Activated T-cell treated with anti-CD3 and anti-CD28 coated beads, Interleukin-2, amount 50 U/mL, for 72 hours (primary cell): ENCODE measurements at places on chromosomes 16 and 17. TPM values are rescaled to one million over a fixed set of nuclear protein-coding genes. Genes with fewer than 3 reads are reported as not detected.

TBX21 gene
- 27.9 TPM for total RNA-seq

TPPP3 gene
- 0.16 TPM for total RNA-seq

TP53TG3 gene
- total RNA-seq, result not detected

FZD2 gene
- total RNA-seq, result 0.82 TPM

SPN gene
- total RNA-seq, result 77.4 TPM

FOXN1 gene
- total RNA-seq, result not detected

DNA sequence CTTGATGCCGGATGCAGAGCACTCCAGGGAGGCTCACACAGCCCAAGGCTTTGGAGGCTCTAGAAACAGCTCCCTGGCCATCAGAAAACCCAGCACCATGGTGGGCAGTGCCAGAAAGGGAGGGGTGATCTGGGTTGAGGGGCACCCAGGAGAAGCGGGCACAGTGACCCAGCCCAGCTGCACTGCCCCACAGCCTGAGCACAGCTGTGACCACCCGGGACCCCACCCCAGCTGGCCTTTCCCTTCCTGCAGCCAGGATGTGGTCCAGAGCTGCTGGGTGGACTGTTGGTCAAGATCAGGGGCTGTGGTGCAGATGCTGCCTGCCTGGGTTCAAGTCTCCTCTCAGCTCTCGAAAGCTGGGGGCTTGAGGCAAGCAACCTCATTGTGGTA is 223.1 kb downstream of the ZNF423 start:
- no peak overlapping the region for H3K4me3 ChIP-seq
- H3K27ac ChIP-seq, result no peak overlapping the region
- DNase-seq, result no peak
- no peaks in the 10 kb centered on the region for H3K4me1 ChIP-seq
- no peaks in the 10 kb centered on the region for H3K36me3 ChIP-seq

GRCh38 chr17:80499961-80500665 is 23.7 kb upstream of the NPTX1 start:
- H3K27ac ChIP-seq, result no peak overlapping the region
- H3K4me3 ChIP-seq, result no peak overlapping the region
- no peaks in the 10 kb centered on the region for H3K36me3 ChIP-seq
- DNase-seq, result no peak
- peaks cover 7% of the 10 kb centered on the region for H3K4me1 ChIP-seq

GRCh38 chr16:1103636-1103980 is 7.6 kb upstream of the C1QTNF8 start:
- H3K27ac ChIP-seq, result no peak overlapping the region
- H3K36me3 ChIP-seq, result no peaks in the 10 kb centered on the region
- H3K4me1 ChIP-seq, result no peaks in the 10 kb centered on the region
- no peak overlapping the region for H3K4me3 ChIP-seq

DNA sequence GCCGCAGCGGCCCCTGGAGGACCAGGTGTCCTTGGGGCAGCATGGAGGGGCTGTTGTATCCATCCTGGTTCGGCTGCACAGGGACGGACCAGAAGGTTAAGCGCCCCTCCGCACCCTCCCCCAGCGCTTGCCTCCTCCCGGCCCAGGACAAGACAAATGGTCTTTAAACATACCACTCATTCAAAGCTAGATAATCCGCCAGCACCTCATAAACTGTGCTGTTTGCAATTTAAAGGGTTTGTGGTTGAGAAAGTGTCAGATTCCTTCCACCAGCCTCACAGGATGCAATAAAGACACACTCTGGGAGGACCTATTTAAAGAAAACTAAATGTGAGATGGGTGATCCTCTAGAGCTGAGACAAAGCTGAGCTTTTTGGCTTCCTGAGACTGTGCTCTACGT is 426.2 kb upstream of the EEF2KMT start:
- no peak overlapping the region for H3K27ac ChIP-seq
- no peaks in the 10 kb centered on the region for H3K36me3 ChIP-seq
- H3K4me1 ChIP-seq, result no peaks in the 10 kb centered on the region

GRCh38 chr16:59514651-59515050 is 780.5 kb upstream of the GOT2 start:
- no peaks in the 10 kb centered on the region for H3K36me3 ChIP-seq
- no peak for DNase-seq
- H3K27ac ChIP-seq, result no peak overlapping the region
- no peak overlapping the region for H3K4me3 ChIP-seq

DNA sequence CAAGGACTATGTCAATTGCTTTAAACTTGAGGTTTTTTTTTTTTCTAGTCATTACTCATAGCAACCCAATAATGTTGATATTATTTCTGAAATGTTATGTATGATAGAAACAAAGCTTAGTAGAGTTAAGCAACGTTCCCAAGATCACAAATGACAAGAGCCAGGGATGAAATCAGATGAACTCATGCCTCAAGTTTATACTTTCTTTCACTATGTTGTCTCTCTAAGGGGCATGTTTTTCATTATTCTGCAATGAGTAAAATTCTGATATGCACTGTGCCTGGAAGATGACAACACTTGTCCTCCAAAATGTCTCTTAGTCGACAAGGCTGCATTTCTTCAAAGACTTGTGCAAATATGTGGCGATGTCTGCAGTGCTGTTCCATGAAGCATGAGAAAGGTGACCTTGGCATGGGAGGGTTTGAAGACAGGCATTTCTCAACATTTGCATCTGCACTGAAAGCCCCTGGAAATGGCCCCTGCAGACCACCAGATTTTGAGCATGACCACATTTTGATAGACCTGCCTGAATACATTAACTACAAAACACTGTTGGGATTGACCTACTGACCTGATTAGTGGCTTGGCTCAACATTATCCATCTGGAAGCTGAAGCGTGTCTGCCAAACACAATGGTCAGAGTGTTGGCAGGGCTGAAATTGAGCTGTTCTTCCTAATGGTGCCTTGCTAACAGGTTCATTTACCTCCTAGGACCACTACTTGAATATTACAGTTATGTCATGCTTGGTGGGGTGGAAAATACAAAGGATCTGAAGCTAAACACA is 1027.5 kb downstream of the CDH11 start:
- no peaks in the 10 kb centered on the region for H3K4me1 ChIP-seq
- no peak overlapping the region for H3K4me3 ChIP-seq

- no peaks in the 10 kb centered on the region for H3K27me3 ChIP-seq
- H3K36me3 ChIP-seq, result peaks cover 5% of the 10 kb centered on the region
- no peak overlapping the region for H3K27ac ChIP-seq
- no peak overlapping the region for H3K4me3 ChIP-seq
Measured at GRCh38 chr17:45276031-45276430, 14.1 kb upstream of the SPATA32 start.

- no peaks in the 10 kb centered on the region for H3K36me3 ChIP-seq
- peak overlapping the region; percentile 88 for H3K27ac ChIP-seq
- H3K4me1 ChIP-seq, result peaks cover 6% of the 10 kb centered on the region
- no peaks in the 10 kb centered on the region for H3K27me3 ChIP-seq
- DNase-seq, result peak; percentile 57
Measured at GRCh38 chr16:46947900-46948547, 25.4 kb downstream of the DNAJA2 start.

DNA sequence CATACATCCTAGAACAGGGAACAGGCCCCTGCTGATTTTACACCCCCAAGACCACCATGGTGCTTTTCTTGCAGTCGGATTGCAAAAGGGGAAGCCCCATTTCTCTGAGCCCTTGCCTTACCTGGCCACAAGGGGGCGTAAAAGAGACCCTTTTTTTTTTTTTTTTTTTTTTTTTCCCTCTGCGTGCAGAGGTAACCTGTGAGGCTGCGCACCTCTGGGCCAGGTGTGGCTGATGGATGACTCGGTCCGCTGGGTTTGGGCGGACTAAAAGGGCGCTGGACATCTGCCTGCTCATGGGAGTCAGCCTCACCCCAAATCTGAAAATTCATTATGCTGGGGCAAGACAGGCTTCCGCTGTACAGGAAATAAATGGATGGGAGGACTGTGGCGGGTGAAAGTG is 281.0 kb downstream of the CBLN1 start:
- no peak overlapping the region for H3K27ac ChIP-seq
- H3K4me3 ChIP-seq, result no peak overlapping the region
- H3K36me3 ChIP-seq, result no peaks in the 10 kb centered on the region

DNA sequence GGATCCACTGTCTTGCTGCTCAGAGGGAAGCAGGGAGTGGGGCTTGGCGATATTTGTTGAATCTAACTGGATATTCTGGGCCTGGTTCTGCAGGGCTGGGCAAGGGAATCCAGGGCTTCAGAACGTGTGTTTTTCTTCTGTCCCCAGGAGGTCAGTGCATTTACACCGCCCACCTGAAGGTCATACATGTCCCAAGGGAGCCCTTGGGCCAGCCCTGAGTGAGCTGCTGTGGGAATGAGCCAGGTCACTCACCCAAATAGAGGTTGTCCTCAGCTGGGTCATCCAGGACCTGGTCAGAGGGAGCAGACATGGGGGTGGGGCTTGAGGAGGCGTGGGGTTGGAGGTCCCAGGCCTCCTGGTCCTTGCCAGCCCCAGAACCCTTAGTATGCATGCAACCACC is 10.6 kb downstream of the CAMKK1 start:
- H3K4me1 ChIP-seq, result peaks cover 8% of the 10 kb centered on the region
- H3K27ac ChIP-seq, result no peak overlapping the region
- DNase-seq, result no peak
- H3K27me3 ChIP-seq, result no peaks in the 10 kb centered on the region

GRCh38 chr17:28749516-28750177 is 5.8 kb downstream of the TRAF4 start:
- peak overlapping the region; percentile 34 for H3K4me3 ChIP-seq
- H3K27me3 ChIP-seq, result no peaks in the 10 kb centered on the region
- H3K36me3 ChIP-seq, result peaks cover 11% of the 10 kb centered on the region
- peaks cover 51% of the 10 kb centered on the region for H3K4me1 ChIP-seq
- DNase-seq, result no peak

DNA sequence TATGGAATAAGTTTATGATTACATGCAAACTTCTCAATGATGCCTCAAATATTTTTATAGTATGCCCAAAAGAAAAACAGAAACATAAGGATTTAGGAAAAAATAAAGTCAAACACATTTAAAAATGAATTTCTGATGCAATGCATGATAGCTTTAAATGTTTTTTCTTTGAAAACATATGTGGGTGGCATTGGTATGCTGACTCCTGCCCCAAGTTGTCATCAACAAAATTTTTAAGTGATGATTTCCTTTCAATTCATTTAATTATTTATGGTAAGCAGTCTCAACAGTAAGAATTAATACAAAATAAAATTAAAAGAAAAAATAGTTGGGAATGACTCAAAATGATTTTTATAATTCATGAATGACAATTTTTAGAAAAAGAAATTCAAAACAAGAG is 104.9 kb downstream of the CEP112 start:
- DNase-seq, result no peak
- H3K4me1 ChIP-seq, result no peaks in the 10 kb centered on the region
- H3K27ac ChIP-seq, result no peak overlapping the region
- H3K4me3 ChIP-seq, result no peak overlapping the region

GRCh38 chr16:89154390-89155183 is 17.0 kb upstream of the CDH15 start:
- no peak for DNase-seq
- no peaks in the 10 kb centered on the region for H3K4me1 ChIP-seq
- H3K36me3 ChIP-seq, result peaks cover 3% of the 10 kb centered on the region
- no peak overlapping the region for H3K27ac ChIP-seq
- no peak overlapping the region for H3K4me3 ChIP-seq

- no peak overlapping the region for H3K4me3 ChIP-seq
- H3K27ac ChIP-seq, result no peak overlapping the region
- H3K27me3 ChIP-seq, result no peaks in the 10 kb centered on the region
- peaks cover 2% of the 10 kb centered on the region for H3K36me3 ChIP-seq
- DNase-seq, result peak; percentile 1
Measured at GRCh38 chr17:27038676-27039075, 255.2 kb upstream of the WSB1 start.

DNA sequence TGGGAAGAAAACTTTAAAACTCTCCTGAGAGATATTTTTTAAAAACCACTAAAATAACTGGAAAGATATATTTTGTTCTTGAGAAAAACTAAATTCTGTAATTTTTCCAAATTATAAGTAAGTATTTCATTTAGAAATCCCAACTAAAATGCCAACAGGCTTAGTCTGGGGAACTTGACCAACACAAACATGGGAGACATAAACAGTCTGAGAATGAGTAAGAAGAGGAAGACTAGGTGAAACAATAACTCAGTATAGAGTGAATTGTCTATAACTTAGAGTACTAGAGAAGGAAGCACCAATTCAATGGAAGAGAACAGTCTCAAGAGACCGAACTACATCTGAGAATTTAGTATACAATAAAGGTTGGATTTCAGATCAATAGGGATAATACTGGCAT is 2.9 kb downstream of the CMTM1 start:
- no peaks in the 10 kb centered on the region for H3K27me3 ChIP-seq
- peak overlapping the region; percentile 24 for H3K27ac ChIP-seq
- no peak for DNase-seq
- H3K4me1 ChIP-seq, result peaks cover 31% of the 10 kb centered on the region
- no peak overlapping the region for H3K4me3 ChIP-seq

DNA sequence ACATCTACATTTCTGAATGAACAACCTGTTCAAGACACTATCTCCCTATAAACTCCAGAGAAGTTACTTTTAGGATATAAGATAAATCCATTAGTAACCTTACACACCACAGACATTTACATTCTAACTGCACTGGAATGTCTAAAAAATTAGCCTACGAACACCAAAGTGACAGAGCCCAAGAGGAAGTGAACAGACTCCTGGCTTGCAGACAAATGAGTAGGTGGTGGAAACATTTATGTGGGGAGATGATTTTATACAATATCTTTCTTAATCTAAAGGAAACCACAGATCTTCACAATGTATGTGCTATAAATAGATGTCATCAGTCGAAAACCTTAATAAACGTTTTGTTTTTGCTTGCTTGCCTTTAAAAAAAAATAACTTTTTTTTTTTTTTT is 18.8 kb downstream of the ZNF652 start:
- H3K4me3 ChIP-seq, result peak overlapping the region; percentile 69
- peaks cover 65% of the 10 kb centered on the region for H3K4me1 ChIP-seq
- no peak for DNase-seq
- H3K36me3 ChIP-seq, result no peaks in the 10 kb centered on the region
- peaks cover 11% of the 10 kb centered on the region for H3K27me3 ChIP-seq
- peak overlapping the region; percentile 71 for H3K27ac ChIP-seq

- no peaks in the 10 kb centered on the region for H3K36me3 ChIP-seq
- peak overlapping the region; percentile 13 for H3K27ac ChIP-seq
- no peak overlapping the region for H3K4me3 ChIP-seq
- peaks cover 23% of the 10 kb centered on the region for H3K4me1 ChIP-seq
- peaks cover 7% of the 10 kb centered on the region for H3K27me3 ChIP-seq
Measured at GRCh38 chr16:58020628-58021521, 4.7 kb upstream of the MMP15 start.

- peak overlapping the region; percentile 96 for H3K4me3 ChIP-seq
- peaks cover 40% of the 10 kb centered on the region for H3K4me1 ChIP-seq
- H3K27ac ChIP-seq, result no peak overlapping the region
- no peaks in the 10 kb centered on the region for H3K27me3 ChIP-seq
- DNase-seq, result no peak
- peaks cover 2% of the 10 kb centered on the region for H3K36me3 ChIP-seq
Measured at GRCh38 chr16:30401768-30402425, 5.5 kb upstream of the ZNF771 start.

GRCh38 chr17:68459037-68459639 is 1.8 kb upstream of the WIPI1 start:
- no peaks in the 10 kb centered on the region for H3K27me3 ChIP-seq
- H3K27ac ChIP-seq, result peak overlapping the region; percentile 99
- H3K4me3 ChIP-seq, result peak overlapping the region; percentile 96
- no peaks in the 10 kb centered on the region for H3K36me3 ChIP-seq

- H3K27ac ChIP-seq, result peak overlapping the region; percentile 87
- H3K36me3 ChIP-seq, result peaks cover 18% of the 10 kb centered on the region
- H3K4me1 ChIP-seq, result peaks cover 31% of the 10 kb centered on the region
- H3K4me3 ChIP-seq, result peak overlapping the region; percentile 88
Measured at GRCh38 chr16:30185683-30186421, 2.5 kb downstream of the CORO1A start.
